ENCODE measurements at places on chromosomes 7 and 10.
A peak's percentile ranks its signal among the peaks of the same experiment; 100 is the strongest.

DNA sequence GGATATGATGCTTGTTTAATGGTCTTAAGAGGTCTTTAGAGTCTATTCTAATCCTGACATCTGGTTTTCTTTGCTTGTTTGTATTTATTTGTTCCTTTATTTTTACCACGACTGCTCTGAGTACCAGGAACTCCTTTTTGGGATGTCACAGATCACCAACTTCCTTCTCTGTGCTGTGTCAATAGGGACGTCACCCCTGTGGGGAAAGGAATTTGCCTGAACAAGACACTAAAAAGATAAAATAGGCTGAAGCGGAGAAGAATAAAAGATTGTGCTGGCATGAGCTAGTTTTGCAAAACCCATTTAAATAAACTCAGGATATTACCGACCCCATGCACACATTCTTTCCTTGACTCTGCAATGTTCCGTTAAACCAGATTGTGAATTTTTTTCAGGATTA, 27.7 kb downstream of the MGMT start:
- DNase-seq = peak; percentile 9

GRCh38 chr10:102579328-102579727, 65.0 kb upstream of the TRIM8 start:
- no peak for DNase-seq

DNA sequence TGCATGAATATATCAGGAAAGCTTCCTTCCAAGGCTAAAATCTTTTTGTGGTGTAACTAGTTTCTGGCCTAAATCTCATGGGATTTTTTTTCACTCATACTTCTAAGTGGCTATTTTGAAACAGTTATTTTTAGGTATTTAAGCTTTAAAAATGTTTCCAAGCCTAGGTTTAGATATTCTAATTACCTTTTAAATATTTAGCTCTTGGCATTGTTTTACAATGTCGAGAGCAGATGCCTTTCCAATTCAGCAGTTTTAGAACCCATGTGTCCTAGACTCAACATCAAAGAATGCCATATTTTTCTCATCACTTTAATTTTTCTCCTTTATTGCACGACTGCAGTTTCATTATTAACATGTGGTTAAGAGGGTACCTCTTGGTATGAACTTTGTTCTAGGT, 27.1 kb upstream of the STOX1 start:
- DNase-seq = no peak

GRCh38 chr10:23326544-23327307, 17.9 kb downstream of the C10orf67 start:
- DNase-seq = no peak

- no peak for DNase-seq
Measured at GRCh38 chr10:20247891-20248708, 431.9 kb downstream of the PLXDC2 start.

- DNase-seq = no peak
Measured at GRCh38 chr7:117146059-117146458, 176.8 kb downstream of the WNT2 start.

DNA sequence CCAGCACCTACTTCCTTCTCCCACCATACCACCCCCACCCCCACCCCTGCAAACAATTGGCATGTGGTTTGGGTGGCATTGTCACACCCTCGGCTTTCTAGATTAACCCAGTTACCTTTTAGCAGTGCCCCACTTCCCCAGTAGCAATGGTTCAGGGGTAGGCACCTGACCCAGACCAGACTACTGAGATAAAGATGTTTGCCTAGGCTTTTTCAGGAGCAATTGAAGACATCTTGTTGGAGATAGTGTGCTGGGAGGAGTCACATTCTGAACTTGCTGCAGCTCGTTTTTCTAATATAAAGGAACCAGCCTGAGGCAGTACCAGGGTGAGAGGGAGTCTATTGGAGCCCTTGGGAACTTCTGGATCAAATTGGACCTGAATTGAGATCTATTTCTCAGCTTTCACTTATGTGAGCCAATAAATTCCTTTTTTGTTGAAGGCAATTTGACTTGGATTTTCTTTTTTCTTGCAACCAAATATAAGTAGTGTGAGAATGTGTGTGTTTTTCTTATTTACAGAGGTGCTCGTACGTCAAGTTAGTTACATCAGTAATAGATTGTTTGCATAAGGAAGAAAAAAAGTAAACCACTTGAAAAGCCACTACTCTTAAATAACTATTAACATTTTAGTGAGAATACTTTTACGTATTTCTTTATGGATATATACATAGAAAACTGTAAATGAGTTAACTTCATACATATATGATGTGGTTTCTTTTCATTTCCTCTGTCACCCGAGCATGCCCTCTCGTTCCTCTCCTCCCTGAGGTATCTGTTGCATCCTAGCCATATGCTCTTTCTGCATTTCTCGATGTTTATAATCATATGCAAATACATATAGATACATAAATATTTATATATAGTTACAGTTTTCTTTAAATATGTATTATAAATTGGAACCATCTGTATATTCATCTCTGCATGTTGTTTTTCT, 38.0 kb downstream of the RAB18 start:
- no peak for DNase-seq

DNA sequence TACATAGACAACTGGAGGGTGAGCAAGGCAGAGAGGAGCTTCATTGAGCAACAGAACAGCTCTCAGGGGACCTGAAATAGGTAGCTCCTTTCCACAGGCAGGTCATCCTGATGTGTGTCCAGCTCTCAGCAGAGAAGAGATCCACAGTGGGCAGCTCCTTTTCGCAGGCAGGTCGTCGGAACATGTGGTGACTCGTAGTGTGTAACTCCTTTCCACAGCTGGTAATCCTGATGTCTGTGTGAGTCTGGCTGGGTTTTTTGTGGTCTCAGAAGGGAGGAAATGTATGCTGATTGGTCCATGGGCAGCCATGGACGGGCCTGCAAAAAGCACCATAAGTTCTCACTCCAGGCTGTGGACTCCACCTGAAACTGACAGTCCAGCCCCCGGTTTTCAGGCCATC, 24.4 kb upstream of the TES start:
- DNase-seq = no peak

DNA sequence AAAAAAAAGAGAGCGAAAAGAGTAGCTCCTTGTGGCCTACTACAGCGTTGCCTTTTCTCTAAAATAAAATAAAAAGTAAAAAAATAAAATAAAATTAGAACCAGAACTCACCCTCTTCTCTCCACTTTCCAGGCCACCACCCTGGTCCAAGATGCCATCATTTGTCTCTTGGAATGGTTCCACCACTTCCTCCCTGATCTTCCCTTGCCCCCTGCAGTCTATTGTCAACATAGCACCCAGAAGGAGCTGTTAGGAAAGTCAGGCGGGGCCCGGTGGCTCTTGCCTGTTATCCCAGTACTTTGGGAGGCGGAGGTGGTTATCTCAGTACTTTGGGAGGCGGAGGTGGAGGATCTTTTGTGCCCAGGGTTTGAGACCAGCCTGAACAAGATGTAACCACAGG, 7.6 kb upstream of the GRID2IP start:
- no peak for DNase-seq

DNA sequence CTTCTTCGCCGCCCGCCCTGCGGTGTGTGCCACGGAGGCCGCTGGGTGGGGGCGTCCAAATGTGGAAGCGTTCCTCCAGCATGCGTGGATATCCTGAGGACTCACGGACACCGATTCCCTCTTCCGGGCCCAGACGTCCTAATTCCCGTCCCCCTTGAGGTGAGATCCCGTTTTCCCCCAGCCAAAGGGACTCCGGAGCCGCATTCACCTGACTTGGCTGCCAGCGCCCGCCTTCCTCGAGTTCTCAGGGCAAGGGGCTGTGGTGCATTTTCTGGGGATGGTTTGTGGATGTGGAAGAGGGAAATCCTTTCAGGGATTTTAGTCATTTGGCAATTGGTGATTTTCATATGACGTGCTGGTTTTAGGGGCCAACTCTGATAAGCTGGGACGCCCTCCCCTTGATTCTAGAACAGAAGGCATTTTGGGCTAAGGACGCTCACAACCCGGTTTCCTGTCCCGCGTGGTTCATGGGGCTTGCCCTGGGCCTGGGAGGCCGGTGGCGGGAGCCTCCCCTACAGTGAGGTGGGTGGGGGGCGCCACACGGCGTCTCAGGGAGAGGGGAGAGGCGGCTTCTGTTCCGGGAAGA, 165.4 kb downstream of the ACTR3B start:
- no peak for DNase-seq

DNA sequence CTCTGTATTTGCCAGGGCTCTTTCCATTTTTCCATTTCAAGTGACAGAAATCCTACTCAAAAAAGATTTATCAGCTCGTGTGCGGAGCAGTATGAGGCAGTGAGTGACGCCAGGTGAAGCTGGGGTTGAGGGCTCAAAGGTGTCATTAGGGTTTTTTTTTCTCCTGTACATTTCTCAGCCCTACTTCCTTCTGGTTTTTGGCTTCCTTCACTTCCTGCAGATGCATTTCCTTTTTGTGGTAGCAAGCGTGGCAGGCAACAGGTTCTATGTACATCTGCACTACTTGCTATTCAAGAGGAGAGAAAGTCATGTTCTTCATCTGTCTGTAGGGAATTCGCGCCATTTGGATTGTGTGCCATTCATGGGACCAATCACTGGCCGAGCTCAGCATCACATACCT, 52.8 kb upstream of the AOAH start:
- no peak for DNase-seq

DNA sequence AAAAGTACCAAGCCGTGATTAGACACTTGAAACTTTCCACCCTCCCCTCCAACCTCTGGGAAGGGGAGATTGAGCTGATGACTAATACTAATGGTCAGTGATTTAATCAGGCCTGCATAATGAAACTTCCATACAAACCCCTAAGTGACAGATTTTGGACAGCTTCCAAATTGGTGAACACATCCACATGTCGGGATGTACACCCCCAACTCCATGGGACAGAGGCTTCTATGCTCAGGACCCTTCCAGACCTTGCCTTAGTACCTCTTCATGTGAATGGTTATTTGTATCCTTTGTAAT, 4.8 kb downstream of the NUB1 start:
- DNase-seq = no peak

- no peak for DNase-seq
Measured at GRCh38 chr10:11796474-11796873, 26.7 kb upstream of the PROSER2 start.

DNA sequence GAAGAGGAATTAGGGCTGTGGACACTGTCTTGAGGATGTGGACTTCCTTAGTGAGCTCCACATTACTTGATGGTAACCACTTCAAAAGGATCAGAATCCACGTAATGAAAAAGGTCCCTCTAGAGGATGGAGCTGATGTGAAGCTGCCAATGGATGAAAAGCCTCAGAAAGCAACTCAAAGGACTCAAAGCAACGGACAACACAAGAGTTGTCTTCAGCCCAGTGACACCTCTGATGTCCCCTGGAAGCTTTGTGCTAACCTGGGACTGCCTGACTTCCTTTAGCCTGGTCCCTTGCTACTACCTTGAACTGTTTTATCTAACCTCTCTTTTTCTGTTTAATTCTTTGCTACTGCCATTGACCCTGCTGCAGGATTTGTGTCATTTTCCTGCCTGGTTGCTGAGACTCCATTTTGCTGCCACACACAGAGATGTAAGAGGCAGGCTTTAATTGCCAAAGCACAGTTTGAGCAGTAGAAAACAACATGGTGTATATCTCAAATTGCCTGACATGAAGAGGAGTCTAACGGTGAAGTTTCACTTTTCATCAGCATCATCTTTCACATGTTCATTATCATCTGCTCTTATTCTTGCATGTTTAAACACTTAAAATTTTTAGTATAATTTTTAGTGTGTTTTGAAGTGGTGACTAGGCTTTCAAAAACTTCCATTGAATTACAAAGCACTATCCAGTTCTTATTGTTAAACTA, 11.1 kb upstream of the SGCE start:
- no peak for DNase-seq

DNA sequence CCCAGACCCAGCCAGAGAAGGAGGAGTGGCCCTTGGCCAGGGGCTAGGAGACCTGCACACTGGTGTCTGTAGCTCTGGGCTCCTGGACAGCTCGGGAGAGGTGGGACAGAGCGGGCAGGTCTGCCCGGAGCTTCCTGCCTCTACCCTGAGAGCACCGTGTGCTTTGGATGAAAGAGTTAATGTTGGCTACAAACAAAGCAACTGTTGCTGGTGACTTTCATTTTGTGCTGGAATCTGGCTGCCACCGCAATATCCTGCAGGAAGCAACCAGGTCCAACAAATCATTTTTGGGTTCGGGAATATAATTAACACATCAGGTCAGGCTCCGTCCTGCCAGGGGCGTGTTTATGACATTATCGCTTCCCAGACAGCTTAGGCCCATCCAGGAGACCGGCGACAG, 441.8 kb upstream of the MKI67 start:
- no peak for DNase-seq

GRCh38 chr10:30758338-30758737, 128.8 kb upstream of the LYZL2 start:
- no peak for DNase-seq

GRCh38 chr7:103140685-103141084, 8.2 kb downstream of the NAPEPLD start:
- DNase-seq = no peak

DNA sequence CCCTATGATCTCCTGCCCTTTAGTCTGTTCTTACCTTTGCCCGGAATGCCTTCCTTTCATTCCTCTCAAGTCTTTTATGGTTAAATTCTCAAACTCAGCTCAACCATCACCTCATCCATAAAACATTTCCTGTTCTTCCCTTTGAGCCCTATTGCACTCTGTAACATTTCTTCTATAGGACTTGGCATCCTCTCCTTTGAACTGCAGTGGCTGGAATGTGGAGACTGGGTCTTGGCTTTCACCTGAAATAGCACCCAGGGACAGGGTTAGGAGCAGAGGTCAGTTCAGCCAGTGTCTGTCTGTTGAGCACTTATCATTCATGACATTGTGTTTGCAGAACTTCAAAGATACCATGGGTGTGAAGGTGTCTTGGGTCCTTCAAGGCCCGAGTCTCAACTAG, 7.2 kb downstream of the NFE2L3 start:
- DNase-seq = no peak

- no peak for DNase-seq
Measured at GRCh38 chr7:127504715-127505114, 80.7 kb downstream of the GCC1 start.

- no peak for DNase-seq
Measured at GRCh38 chr7:142696456-142697179, 52.7 kb upstream of the PRSS1 start.

DNA sequence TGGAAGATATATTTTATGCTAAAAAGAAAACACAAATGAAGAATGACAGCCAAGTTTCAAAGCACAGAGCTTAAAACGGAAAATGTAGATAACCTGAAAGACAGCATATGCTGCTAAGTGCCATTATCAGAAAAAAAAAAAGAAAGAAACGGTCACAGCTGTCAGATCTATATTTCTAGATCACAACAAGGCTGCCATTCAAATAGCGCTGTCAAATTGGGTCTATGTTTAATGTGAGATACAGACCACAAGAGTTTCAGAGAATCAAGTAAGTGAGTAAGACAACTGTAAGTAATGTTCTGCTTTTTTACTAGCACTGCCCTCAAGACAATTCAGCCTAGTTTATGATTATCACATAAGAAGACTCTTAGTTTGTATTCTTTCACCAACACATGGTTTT, 66.1 kb upstream of the RNF148 start:
- DNase-seq = no peak

DNA sequence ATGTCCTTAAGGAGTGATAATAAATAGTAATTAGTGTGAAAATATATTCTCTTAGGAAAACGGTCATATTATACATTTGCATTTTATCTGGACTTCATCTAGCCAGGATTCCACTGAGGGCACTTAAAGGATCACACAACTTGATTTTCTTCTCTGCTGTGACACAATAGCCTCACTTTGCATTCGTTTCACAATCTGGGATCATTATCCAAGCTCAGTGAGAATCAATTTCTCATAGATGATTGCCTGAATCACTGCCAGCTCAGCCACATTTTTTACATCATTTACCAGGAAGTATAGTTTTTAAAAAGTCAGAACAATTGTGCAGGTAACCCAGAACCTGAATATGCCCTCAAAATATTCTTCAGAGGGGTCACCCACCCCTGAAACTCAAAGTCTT, 68.9 kb downstream of the PTPRZ1 start:
- DNase-seq = no peak

- DNase-seq = no peak
Measured at GRCh38 chr10:132548106-132548823, 10.7 kb downstream of the INPP5A start.
